Progenitor cell of endocrine pancreas (in vitro differentiated cells): ENCODE measurements at places on chromosomes 1 and 21. TPM values are rescaled to one million over a fixed set of nuclear protein-coding genes. Genes with fewer than 3 reads are reported as not detected.

DNA sequence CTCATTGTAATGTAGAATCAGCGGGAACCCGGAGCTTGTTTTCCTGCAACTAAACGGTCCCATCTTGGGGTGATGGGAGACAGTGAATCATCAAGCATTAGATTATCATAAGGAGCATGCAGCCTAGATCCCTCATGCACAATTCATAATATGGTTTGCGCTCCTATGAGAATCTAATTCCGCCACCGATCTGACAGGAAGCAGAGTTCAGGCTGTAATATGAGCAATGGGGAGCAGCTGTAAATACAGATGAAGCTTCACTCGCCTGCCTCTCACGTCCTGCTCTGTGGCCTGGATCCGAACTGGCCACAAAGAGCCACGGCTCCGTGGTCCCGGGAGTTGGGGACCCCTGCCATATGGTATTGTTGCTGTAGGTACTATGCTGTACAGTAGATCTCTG, 1.6 kb downstream of the IFI44 start:
- DNase-seq, result no peak

GRCh38 chr1:156246241-156246780, 1.5 kb downstream of the PAQR6 start:
- no peak for DNase-seq

DNA sequence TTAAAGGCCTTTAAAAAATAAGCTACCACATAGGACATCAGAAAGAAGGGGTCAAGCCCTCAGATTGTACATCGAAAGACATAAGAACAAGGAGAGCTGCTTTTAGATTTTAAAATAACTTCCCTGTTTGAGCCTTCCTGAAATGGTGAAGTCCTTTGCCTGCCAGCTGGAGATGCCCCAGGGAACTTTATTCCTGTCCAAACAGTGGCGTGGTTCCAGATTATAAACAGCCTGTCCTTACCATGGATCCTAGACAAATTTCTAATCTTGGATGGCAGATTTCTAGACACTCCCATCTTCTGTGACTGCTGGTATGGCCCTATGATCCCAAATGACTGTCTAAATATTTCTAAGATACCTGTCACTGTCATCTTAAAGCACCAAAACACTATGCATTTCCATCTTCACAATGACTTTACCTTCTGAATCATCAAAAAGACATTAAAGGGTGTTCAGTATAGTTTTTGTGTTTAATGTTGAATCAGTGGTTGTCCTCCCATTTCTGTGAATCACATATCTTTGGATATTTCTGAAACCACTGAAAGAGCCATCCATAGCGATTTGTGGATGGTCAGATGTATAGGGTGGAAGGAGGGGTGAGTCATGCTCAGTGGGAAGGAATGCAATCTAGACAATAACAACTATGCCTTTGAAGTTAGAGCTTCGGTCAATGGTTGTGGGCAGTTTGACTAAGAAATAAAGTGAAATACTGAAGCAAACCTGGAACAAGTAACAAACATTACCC, 23.2 kb downstream of the ILDR2 start:
- no peak for DNase-seq

DNA sequence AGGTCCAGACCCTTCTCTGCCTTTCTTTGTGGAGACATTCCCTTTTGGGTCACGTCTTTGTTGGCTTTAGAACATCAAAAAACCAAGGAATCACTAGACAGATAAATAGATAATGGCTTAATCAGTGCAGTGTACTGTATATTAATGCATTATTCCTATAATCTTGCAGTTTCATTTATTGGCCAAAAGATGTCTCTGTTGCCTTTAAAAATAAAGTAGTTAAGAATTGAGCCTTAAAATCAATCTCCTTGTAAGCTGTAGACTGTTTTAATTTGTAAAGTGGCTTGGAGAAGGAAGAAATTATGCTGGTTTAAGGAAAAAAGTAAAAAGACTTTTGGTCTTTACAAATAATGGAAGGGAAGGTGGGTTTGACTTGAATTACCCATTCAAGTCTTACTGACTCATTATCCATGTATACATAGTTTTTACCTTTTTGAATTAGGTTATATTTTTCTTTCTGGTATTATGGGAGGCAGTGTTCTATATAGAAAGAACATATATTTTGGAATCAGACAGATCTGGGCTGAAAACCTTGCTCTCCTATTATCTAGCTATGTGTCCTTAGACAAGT, 84.6 kb downstream of the VPS13D start:
- no peak for DNase-seq

The RGS4 gene
- total RNA-seq, result 7.3 and 12.1 TPM in 2 replicates
